ENCODE measurements at places on chromosomes 2 and 18.

DNA sequence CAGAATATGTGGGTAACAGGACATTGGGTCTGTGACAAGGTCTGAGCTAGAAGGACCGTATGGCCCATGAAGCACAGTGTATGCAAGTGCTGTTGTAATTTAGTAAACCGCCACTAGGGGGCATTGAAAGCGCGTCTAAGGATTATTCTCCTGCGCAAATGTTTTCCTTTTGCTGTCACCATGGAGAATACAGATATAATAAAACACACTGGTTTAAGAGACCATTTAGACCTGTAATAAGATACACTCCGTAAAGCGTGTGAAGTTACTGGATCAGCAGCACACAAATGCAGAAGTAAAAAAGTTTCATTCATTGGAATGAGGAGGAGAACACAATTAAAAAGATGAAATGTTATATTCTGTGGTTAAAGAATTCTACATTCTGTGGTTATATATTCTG, 272.4 kb downstream of the AGAP1 start:
- peak; percentile 60 for DNase-seq

GRCh38 chr2:187320846-187321245, 127.2 kb downstream of the CALCRL start:
- no peak for DNase-seq

DNA sequence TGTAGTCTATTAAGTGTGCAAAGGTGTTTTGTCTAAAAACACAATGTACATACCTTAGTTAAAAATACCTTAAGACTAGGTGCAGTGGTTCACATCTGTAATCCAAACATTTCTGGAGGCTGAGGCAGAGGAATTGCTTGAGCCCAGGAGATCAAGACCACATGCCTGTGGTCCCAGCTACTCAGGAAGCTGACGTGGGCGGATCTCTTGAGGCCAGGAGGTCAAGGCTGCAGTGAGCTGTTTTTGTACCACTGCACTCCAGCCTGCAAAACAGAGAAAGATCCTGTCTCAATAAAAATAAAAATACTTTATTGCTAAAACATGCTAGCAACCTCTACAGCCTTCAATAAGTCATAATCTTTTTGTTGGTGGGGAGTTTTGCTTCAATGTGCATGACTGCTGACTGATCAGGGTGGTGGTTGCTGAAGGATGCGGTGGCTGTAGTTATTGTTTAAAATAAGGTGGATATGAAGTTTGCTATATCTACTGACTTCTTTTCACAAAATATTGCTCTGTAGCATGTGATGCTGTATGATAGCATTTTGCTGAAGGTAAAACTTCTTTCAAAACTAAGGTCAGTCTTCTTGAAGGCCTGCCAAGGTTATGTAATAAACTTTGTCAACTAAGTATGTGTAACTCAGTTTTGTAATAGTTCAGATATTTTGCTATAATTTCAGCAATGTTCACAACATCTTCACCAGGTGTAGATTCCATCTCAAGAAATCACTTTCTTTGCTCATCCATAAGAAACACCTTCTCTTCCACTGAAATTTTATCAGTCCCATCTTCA, 1238.0 kb upstream of the NRXN1 start:
- DNase-seq: no peak

DNA sequence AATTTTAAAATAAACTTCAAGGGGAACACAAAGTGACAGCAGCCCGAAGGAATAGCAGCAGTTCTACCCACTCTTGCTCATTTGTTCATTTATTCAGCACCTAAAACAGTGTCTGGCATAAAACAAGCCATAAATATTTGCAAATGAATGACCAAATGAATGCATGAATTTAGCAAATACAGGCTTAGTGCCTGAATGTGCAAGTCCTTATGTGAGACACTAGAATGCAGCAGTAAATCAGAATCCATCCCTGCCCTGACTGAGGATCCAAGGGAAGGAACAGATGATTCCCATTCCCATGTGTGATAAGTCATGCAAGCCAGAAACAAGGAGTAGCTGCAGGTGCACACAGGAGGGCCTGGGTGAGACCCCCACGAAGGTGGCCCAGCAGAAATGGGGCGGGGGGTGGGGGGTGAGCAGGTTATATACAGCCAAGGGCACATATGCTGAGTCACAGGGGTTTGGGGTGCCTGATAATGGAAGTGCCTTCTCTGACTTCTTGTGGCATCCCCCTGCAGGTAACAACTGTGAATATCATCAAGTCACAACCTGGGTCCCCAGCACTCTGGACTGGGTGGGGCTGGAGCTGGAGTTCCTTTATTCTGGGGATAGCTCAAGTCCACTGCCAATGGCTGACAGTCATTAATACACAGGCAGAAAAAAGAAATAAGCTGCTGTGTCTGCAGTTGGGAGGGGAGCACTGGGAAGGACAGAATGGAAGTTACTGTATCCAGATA, 311.9 kb downstream of the TXNL1 start:
- no peak for DNase-seq

- no peak for DNase-seq
Measured at GRCh38 chr18:24051031-24051947, 36.7 kb downstream of the TTC39C start.

- DNase-seq: peak; percentile 61
Measured at GRCh38 chr2:233867993-233868532, at the start of gene MSL3B. MSL3B (minus strand) TSS chr2:233868386.

DNA sequence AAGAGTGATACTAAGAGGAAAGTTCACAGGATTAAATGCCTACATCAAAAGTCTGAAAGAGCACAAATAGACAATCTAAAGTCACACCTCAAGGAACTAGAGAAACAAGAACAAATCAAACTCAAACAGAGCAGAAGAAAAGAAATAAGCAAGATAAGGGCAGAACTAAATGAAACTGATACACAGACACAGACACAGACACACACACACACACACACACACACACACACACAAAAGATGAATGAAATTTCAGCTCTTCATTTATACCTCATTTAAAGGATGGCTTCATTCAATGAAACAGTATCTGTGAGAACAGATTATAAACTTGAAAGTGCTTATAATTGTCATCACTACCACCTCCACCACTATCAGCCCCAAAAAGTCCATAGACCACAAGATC, 428.9 kb downstream of the MBD2 start:
- no peak for DNase-seq

DNA sequence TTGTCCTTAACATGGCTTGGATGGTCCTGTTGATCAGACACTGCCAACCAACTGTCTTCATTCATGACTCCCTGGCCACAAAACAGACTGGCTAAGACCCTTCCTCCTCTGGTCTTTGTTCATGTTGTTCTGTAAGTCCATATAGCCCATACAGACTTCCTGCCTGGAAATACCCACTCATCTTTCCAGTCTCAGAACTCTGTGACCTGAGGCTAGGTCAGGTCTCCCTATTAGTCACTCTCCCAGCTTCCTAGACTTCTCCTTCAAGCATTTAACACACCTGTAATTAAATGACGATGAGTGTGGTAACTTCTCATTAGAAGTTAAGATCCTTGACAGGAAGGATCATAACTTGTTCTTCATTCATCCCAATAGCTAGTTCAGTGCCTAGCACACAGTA, 56.3 kb downstream of the CCDC93 start:
- DNase-seq: no peak

- DNase-seq: peak; percentile 33
Measured at GRCh38 chr2:196080526-196080925, 11.9 kb upstream of the DNAH7 start.

DNA sequence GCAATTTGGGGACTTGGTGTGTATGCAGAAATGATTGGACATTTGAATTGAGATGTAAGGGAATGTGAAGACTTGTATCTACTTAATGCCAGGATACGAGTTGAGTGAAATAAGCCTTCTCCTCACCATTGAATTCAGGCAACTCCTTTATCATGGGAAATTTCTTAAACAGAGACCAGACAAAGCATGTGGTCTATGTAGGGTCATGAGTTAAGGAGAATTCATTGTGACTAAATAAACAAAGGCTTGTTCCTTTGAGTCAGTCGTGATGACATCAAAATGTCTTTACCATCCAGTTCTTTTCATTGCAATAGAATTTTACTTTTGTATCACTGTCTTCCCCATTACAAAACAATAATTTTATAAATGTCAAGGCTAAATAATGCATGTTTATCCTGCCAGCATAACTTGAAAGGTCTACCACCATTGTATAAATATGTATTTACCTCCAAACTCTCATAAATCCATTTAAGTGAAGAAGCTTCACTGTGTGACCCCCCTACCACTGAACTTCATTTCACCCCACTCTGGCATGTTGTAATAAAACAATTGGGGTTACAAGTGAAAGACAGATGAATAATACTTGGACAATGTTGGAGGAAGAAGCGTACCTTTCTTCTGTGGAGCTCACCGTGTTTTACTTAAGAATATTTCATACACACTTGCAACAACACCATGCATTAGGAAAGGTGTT, 149.4 kb downstream of the EPHA4 start:
- no peak for DNase-seq

- DNase-seq: no peak
Measured at GRCh38 chr18:68438983-68439382, 275.9 kb downstream of the TMX3 start.

DNA sequence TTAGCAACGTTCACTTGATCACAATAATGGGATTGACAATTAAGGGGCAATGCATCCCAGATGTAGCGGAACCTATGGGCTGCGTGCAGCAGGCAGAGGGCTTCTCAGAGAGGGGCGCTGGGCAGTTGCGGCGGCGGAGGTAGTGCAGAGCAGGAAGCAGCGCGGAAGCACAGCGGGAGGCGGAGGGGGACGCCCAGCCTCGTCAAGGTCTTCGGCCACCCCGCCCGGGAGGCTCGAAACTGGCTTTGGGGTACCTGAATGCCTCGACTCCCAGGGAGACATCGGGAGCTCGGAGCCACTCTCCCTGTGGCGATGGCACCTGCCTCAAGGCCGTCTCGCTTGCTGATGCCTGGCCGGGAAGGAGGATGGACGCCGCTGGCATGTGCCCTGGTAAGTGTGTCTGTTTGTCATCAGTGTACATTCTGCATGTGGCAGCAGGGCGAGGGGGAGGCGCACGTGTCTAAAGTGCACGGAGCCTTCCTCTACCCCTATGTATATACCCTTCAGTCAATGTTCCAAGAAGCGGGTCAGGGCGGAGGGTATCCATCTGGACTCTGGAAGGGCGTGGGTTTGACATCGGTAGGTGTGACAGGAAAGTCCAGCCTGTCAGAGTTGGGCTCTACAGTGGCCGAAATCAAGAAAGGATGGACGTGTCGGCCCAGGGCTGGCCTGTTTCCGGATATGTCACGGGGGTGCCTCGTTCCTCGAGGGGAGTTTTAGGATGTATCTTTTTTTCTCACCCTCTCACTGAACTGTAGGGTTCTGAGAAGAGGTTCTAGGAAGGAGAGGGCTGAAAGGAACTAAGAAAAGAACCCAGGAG, 7.5 kb upstream of the SP9 start:
- DNase-seq: no peak

GRCh38 chr2:119389615-119390306, 23.0 kb downstream of the DBI start:
- no peak for DNase-seq

DNA sequence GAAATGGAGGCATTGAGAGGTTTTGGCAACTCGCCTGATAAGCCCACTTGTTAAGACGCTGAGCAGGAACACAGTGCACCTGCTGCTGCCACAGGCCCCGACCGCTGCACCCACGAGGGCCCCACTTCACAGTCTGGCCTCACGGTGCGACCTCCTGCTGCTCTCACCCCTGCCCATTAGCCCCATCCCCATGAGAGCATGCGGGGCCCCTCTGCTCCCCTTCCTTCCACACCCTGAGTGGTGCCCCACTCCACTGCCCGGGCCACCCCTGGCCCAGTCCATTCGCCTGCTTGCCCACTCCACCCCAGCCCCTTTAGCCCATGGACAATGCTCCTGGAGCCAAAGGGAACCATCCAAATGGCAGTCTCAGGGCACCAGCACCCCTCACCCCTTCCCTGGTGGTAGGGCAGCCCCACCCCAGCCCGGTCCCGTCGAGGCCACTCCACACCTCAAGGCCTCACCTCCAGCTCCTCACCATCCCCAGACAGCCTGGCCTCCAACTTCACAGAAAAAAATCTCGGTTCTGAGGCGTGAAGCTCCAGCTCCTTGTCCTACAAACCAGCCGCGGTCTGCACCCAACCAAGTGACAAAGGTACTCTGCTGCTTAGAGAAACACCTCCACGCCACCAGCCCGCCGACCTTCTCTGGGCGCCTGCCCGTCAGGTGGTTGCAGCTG, 6.7 kb upstream of the GPR55 start:
- no peak for DNase-seq

DNA sequence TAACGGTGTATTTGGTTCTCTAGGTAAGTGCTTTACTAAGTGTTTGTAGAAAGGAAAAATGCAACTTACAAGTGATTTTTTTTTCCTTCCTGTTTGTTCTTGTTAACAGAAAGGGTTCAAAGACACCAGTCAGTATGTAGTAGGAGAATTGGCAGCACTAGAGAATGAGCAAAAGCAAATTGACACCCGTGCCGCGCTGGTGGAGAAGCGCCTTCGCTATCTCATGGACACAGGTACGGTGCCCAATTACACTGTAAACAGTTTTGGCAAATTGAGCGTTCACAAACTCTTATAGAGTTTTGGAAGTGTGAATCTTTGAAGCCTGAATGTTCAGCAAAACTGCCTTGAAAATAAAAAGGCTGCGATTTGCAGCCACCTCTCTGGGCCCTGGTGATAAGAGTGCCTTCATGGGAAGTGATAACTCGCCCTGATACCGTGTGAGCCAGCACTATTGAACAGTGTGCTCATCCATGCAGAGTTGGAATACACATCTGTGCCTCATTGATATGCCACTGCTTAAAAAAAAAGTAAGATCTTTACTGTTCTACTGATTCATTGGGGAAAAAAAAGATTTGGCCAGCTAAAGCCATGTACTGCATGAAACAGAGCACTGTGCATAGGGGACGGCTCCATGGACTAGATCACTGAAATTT, 54.0 kb upstream of the OTX1 start:
- no peak for DNase-seq

DNA sequence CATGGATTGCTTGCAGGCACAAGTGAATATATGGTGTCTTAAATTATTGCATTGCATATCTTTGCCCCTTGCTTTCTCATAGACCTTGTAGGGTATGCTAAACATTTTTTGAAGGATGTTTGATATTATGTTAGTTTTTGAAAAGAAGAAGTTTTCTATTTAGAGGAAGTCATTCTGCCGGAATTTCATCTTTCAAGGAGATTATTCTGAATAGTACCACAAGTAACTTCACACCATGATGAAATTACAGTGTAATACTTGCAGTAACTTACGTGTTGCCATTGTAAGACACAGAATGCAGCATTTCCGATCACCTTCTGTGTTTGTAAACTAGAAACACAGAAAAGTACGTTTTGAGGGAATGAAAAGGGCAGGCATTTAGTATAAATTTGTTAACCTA, 71.9 kb downstream of the ACVR2A start:
- no peak for DNase-seq
